ENCODE measurements at places on chromosomes 6 and 20.

- no peak overlapping the region for H3K27ac ChIP-seq
- H3K36me3 ChIP-seq, result no peaks in the 10 kb centered on the region
- DNase-seq, result no peak
- H3K27me3 ChIP-seq, result no peaks in the 10 kb centered on the region
- no peaks in the 10 kb centered on the region for H3K4me1 ChIP-seq
Measured at GRCh38 chr20:61233590-61233989, 18.5 kb upstream of the CDH4 start.

GRCh38 chr20:24909086-24909780 lies 39.8 kb upstream of the CST7 start:
- H3K27ac ChIP-seq, result no peak overlapping the region
- no peak overlapping the region for H3K4me3 ChIP-seq
- no peaks in the 10 kb centered on the region for H3K27me3 ChIP-seq
- DNase-seq, result no peak
- H3K36me3 ChIP-seq, result no peaks in the 10 kb centered on the region

GRCh38 chr6:15515660-15516375 lies 147.0 kb downstream of the DTNBP1 start:
- no peaks in the 10 kb centered on the region for H3K27me3 ChIP-seq
- peaks cover 85% of the 10 kb centered on the region for H3K36me3 ChIP-seq
- no peak overlapping the region for H3K27ac ChIP-seq
- H3K4me3 ChIP-seq, result no peak overlapping the region
- no peaks in the 10 kb centered on the region for H3K4me1 ChIP-seq
- DNase-seq, result no peak

DNA sequence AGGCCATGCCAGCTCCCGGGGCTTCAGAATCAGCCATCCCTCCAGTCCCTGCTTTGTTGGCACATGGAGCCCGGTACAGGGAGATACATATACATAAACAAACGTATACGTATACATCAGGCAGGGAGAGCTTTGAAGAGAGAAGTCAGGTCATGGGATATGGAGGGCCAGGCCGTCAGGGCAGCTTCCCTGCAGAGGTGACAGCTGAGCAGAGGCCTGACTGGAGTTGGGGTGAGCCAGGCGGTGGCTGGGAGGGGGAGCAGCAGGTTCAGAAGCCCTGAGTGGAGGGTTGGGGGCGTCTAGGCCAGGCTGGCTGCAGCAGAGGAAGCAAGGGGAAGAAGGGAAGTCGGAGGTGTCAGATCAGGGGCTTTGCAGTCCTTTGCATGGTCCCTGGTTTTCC lies 61.7 kb downstream of the STK35 start:
- H3K36me3 ChIP-seq, result no peaks in the 10 kb centered on the region
- no peak overlapping the region for H3K4me3 ChIP-seq
- DNase-seq, result no peak
- H3K27me3 ChIP-seq, result no peaks in the 10 kb centered on the region
- H3K4me1 ChIP-seq, result no peaks in the 10 kb centered on the region

DNA sequence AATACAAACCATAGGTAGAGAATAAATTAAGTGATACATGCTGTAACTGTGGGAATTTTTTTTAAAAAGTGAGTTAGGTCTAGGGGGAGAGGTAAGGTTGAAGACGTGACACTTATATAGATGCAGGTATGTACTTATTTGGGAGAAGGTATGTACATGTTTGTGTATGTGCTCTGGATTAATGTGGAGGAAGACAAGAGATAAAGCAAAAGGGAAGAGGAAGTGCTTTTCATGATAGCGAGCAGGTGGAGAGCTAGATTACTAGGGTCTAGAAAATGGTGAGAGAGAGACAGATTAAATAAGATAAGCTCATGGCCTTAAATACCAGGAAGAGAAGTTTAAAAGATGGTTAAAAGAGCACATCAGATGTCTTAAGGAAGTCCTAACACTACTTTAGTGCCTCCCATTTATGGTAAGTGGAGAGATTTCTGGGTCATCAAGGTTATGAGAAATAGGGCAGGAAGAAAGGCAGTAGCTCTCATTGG lies 92.5 kb downstream of the MAN1A1 start:
- no peaks in the 10 kb centered on the region for H3K4me1 ChIP-seq
- DNase-seq, result no peak
- no peaks in the 10 kb centered on the region for H3K36me3 ChIP-seq
- no peak overlapping the region for H3K27ac ChIP-seq

DNA sequence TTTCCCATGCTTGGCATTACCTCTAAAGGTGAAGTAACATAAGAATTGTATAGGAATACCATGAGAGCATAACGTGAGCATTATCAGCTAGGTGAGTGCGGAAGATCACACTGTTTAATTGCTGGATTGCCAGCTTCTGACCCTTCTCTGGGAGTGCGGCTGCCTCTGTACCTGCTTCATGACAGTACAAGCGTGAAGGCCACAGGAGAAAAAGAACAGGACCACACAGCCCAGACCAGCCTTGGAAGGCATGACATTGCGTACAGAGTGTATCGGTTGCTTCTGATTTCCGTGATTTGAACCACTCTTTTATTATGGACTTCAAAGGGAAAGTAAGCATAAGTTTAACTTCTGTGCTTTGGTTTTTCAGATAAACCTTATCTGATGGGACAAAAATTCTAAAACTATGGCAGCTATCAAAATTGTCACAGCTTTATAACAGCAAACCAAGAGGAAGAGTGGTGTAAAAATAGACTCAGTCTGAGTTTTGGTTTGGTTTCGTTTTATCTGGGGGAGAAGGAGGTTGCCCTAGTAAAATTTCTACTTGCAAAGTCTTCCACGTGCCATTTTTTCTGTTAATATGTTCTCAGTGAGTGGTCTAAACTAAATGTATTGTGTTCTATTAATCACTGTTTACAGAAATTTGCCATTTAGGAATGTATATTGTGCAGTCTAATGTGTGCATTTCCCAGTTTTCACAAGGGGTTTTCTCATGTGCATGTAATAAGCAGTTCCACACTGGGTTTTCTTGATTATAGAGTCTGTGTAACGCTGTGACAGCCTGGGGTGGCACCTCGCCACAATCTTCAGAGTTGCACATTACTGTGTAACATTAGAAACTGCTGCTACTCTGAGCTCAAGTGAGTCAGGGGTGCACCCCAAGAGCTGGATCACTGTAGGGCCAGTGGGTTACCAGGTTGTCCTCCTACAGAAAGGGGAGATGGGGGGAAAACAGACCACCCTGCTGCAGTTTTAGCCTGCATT lies 97.3 kb downstream of the RPP40 start:
- peaks cover 5% of the 10 kb centered on the region for H3K4me1 ChIP-seq
- H3K27ac ChIP-seq, result no peak overlapping the region
- H3K4me3 ChIP-seq, result no peak overlapping the region
- DNase-seq, result no peak
- H3K27me3 ChIP-seq, result no peaks in the 10 kb centered on the region

DNA sequence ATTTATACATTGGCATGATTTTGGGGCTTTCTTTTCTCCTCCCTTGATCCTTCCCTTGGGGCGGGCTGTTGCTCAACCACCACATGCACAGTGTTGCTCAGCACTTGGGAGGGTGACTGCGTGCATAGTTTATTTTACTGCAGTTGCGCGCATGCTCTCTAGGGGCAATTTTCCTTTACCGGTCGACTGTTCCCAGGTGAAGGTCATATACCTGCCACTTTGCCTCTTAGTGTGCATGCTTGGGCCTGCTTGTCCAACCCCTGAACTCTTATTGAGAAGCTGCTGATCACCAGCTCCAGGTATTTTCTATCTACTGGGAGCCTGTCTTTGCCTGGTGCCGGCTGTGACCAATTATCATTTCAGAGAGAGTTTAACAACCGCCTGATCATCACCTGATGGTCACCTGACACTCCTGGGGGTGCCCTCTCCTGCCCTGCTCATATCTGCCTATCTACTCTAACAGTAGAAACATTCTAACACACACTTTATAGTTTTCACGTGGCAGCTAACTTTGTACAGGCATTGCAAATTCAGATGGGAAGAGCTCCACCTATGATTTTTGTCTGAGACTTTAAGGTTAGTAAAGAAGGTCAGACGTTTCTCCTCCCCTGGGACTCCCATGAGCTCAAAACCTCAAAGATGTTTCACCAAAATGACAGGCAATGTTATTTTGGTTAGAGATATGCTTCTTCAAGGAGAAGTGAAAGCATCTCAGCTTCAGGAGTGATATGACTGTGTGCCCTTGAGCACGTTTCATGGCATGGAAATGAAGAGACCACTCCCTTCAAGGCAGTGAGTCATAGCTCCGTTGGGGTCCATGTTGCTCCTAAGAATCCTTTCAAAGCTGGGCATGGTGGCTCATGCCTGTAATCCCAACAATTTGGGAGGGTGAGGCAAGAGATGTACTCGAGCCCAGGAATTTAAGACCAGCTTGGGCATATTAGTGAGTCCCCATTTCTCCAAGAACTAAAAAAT lies 227.5 kb upstream of the MYLIP start:
- no peak overlapping the region for H3K4me3 ChIP-seq
- DNase-seq, result no peak
- H3K4me1 ChIP-seq, result peaks cover 6% of the 10 kb centered on the region
- no peaks in the 10 kb centered on the region for H3K27me3 ChIP-seq

DNA sequence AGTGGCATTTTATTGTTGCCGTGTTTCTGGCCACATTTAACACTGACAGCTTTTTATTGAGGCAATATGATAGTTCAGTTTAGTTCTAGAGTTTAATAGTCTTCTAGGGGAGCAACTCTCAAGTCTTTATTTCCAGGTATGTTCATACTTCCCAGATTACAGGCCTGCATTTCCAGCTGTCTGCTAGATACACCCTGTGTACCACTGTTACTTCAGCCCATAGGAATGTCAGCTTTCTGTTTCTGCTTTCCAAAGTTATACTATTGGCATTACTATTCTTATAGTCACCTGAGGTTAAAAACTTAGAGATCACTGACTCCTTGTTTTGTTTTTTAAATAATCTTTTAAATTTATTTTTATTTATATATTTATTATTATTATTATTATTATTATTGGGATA lies 7.6 kb downstream of the ZNF451 start:
- no peak overlapping the region for H3K27ac ChIP-seq
- H3K36me3 ChIP-seq, result peaks cover 42% of the 10 kb centered on the region
- H3K4me1 ChIP-seq, result peaks cover 12% of the 10 kb centered on the region
- H3K27me3 ChIP-seq, result no peaks in the 10 kb centered on the region
- H3K4me3 ChIP-seq, result no peak overlapping the region
- no peak for DNase-seq

DNA sequence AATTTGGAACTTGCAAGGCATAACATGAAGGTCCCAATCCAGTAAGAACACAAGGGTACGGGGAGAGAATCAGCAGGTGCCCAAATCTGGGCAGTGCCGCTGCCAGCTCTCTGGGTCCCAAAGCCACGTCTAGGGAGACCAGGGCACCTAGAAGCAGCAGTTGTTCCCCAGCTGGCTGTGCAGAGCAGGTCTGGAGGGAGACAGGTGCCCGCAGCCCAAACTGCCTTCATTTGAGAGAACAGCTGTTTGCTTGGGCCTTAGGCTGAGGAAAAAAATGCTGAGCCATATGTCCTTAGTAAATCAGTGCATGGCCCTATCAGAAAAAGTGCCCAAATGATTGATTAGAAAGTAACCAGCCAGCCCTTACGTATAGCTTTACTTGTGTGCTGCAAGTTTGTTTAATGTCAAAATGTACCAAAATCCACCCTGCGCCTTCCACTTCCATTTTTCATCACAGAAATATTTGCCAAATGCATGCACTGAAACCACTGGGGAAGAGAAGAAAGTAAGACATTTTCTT lies 9.1 kb upstream of the PRELID3B start:
- DNase-seq, result no peak
- H3K4me3 ChIP-seq, result no peak overlapping the region
- H3K4me1 ChIP-seq, result no peaks in the 10 kb centered on the region
- H3K36me3 ChIP-seq, result no peaks in the 10 kb centered on the region

DNA sequence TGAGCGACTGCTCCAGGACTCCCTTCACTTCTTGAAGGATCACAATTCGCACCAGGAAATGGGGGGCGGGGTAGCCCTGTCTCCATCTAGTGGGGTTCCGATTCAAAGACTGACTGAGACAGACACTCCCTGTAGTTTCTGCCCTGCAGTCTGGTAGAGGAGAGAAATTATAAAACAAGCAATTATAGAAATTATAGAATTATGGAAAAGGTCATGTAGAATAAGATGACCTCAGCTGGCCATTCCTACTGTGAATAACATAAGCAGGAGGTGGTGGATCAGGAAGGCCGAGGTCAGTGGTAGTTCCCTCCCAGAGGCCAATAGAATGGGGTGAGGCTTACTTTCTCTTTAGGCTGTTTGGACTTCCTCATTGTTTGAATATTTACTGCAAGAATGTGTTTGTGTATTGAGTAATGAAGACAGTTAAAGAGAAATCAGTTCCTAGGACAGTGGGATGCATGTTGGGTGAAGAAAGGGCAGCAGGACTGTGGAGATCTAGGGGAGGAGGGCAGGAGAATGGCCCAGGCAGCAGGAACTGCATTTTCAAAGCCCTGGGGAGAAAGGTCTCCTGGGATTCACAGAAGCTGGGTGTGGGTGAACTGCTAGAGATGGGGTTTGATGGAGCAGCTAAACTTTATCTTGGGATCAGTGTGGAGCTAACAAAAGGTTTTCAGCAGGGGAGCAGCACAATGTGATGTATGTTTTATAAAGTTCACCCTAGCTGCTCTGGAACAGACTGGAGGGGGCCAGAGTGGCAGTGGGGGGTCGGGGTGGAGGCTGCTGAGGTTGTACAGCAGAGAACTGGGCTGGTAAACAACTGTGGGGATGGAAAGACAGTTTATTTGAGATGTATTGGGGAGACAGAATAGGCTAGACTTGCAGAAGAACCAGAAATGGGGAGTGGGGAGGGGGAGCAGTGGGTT lies 2.1 kb downstream of the ZNF341 start:
- H3K27me3 ChIP-seq, result no peaks in the 10 kb centered on the region
- no peaks in the 10 kb centered on the region for H3K36me3 ChIP-seq
- DNase-seq, result no peak
- H3K4me3 ChIP-seq, result no peak overlapping the region

GRCh38 chr6:161161889-161162624 lies 111.8 kb downstream of the AGPAT4 start:
- H3K27me3 ChIP-seq, result no peaks in the 10 kb centered on the region
- H3K27ac ChIP-seq, result no peak overlapping the region
- H3K4me3 ChIP-seq, result no peak overlapping the region

DNA sequence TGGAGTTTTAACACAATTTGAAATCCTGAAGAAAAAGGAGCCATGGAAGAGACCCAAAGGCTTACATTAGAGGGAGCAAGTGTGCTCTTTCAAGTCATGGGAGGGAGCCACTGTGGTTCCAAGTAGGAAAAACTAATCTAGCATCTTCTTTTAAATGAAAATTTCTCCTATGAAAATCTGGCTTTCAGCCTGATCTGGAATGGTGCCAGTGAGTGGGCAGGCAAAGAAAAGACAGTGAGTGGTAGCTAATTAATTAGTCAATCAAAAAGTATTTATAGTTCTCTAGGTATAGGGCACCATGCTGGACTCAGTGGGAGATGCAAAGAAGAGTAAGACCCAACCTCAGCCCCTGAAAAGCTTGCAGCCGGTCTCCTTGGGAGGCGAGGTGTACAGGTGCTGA lies 21.9 kb downstream of the CAP2 start:
- no peak overlapping the region for H3K27ac ChIP-seq
- no peaks in the 10 kb centered on the region for H3K27me3 ChIP-seq

- H3K27me3 ChIP-seq, result no peaks in the 10 kb centered on the region
- H3K4me1 ChIP-seq, result no peaks in the 10 kb centered on the region
- H3K36me3 ChIP-seq, result no peaks in the 10 kb centered on the region
- DNase-seq, result peak; percentile 71
Measured at GRCh38 chr6:24283043-24283985, 74.5 kb downstream of the DCDC2 start.

- H3K4me3 ChIP-seq, result no peak overlapping the region
- H3K27me3 ChIP-seq, result no peaks in the 10 kb centered on the region
- DNase-seq, result no peak
Measured at GRCh38 chr6:151306269-151306783, 66.6 kb downstream of the AKAP12 start.
